ENCODE measurements at places on chromosomes 11 and 22.

GRCh38 chr22:43909708-43910107 lies 13.9 kb upstream of the PNPLA3 start:
- no peak for DNase-seq

DNA sequence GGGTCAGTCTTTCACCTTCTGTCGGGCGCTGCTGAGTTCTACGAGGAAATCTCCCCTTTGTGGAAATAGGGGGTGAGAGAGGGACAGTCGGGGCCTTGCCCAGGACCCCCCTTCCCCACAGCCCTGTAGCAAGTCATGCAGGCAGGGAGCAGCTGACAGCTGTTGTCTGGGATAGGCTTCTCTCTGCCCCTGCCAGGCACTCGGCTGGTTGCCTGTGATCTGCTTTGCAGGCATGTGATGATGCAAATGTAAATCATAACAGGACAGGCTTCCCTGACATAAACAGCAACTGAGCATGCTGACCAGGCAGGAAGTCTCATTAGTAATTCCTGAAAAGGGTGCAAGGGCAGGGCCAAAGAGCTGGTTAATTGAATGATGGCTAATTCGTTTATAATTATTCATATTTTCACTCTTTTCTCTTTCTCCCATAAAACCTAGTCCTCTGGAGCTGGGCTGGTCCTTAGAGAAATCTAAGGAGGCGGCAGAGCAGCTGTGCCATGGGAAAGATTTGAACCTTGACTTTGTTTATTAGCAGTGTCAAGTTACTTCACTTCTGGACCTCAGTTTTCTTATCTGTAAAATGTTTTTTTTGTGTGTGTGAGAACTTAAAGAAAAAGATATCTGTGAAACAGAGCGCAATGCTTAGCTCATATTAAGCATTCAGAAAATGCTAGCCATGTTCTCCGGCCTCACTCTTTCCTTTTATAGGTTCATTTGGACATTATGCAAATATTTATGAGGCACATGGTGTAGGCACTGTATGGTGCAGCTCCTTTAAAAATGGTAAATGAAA lies 129.7 kb downstream of the LDLRAD3 start:
- no peak for DNase-seq

GRCh38 chr11:69159150-69159852 lies 3.6 kb downstream of the SMIM38 start:
- DNase-seq, result no peak

- no peak for DNase-seq
These were observed 34.5 kb upstream of the ETS1 start for GRCh38 chr11:128621601-128622501.

DNA sequence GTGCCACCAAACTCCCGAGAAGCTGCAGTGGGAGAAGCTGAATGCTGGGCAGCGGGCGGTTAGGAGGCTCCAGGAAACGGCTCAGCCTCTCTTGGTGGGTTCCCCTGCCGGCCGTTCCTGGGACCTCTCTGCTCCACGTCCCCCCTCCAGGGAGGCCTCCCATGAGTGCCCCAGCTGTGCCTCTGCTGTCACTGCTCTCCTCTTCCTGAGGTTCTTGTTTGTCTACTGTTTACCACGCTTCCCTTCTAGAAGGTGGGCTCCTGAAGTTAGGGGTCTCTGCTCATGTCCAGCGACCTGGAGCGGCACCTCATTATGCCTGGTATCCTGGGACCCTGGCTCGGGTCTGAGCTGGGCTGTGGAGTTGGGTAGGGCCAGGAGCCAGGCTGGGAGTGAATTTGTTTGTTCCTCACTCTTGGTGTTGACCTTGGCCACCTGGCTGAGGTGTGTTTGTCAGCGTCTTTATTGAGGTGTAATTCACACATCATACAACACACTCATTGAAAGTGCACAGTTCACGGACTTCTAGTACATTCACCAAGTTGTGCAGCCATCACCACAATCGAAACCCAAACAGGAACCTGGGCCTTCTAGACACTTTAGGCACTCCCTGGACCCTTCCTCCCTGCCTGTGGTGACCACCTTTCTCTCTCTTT lies 37.8 kb upstream of the GRAMD4 start:
- no peak for DNase-seq

GRCh38 chr11:67366961-67367760 lies 6.2 kb downstream of the CLCF1 start:
- DNase-seq, result no peak

GRCh38 chr11:96319898-96320656 lies 22.9 kb downstream of the MAML2 start:
- no peak for DNase-seq

DNA sequence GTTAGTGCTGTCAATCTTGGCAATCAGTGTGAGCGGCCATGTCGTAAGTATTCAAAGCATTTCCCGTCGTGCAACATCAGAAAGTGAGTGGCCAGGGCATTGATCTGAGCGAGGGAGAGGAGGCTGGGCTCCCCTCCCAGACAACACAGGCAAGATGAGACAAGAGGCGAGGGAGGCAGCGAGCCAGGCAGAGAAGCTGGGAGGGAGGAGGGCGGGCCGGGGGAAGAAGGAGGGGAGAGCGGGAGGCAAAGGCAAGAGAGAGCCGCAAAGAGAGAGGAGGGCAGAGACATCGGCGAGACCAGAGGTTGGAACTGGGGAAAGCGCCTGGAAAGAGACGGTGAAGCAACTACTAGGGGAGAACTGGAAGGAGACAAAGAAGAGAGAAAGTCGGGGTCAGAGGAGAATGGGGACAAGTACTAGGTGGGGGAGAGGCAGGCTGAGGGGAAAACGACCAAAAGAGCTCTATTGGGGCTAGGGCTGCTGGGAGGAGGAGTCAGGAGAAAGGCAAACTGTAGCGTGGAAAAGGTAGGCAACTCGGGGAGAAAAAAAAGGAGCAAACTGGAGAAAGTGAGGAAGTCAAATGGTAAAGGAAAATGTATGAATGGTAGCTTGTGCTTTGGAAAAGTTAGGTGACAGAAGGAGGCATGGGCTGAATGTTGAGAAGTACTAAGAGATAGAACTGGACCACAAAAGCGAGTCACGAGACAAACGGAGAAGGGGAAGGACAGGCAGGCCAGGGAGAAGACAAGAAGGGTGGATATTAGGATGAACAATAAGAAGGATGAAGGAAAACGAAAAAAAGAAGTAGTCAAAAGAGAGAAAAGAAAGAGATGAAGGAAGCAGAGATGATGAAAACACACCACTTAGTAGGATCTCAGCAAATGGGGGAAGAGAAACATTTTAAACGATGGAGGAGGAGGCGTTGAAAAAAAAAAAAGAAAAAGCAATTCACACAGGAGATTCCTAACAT lies 130.5 kb upstream of the C11orf58 start:
- no peak for DNase-seq

GRCh38 chr11:8333811-8334401 lies 70.2 kb upstream of the LMO1 start:
- DNase-seq, result no peak

DNA sequence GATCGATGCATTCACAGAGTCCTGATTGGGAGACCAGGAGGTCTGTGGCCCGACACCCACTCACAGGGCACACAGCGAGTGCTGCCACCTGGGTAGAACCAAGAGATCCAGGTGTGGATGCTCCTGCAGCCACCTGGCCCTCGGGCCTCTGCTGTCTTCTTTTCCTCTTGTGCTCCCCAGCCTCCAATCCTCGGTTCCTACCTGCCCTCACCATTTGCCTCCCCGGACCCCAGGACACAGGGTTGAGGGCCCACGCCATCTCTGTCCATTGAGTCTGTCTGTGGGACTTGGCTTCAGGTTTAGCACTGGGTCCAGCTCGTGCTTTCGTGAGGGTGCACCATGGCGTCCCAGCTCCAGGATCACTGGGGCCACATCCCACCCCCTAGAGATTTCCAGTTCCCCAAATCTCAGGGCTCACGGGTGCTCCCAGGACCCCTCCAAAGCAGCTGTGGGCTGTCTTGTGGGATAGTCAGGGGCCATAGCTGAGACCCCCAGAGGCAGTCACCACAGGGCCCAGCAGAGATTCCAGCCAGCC lies 591.1 kb downstream of the BRD1 start:
- DNase-seq, result no peak

GRCh38 chr11:87036756-87037449 lies 831 bp upstream of the TMEM135 start:
- no peak for DNase-seq

DNA sequence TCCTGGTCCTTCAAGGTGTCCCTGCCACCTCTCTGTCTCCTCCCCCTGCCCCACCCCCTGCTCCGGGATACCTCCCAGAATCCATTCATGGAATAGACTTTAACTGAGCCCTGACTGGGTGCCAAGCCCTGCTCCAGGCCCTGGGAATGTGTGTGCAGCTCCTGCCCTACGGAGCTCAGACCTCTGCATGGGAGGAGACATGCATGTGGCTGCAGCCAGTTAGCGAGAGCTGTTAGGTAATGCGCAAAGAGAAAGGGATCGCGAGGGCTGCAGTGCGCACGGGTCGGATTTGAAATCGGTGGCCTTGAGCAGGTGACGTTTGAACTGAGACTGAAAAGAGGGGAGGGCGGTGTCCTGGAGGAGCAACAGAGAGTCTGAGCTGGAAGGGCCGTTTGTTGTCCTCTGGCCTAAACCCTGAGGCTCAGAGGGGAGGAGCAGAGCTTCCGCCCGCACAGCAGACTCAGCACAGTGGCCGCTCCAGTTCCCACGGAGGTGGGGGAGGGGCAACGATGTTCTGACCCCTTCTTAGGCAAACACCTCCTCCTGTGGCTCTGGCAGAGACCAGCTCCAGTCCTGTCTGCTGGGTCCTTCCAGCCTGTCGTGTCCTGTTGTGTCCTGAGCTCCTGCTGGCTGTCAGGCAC lies 19.8 kb upstream of the LRRC10B start:
- DNase-seq, result no peak

- DNase-seq, result no peak
These were observed 21.0 kb downstream of the PTPN5 start for GRCh38 chr11:18770479-18771125.

- no peak for DNase-seq
These were observed 36.7 kb downstream of the ARHGAP20 start for GRCh38 chr11:110675548-110675947.

DNA sequence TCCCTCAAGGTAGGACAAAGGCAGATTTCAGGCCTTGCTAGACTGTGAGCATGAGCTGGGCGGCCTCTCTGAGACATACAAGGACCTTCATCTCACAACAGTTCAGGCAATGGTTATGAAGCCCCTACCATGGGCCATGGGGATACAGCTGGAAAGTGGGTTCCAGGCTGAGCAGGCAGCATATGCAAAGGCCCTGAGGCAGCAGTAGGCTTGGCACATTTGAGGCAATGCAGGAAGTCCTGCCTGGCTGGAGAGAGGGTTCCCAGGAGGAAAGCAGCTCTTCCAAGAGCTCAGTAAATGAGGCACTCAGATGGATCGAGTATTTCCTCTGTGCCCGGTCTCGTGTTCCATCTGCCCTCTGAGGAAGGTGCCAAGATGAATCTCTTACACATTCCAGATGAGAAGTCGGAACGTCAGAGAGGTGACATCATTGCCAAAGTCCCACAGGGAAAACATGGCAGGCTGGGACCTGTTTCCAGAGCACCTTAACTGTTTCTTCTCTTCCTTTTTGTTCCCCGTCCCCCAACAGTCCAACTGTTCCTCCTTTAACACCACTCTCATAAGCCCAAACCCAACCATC lies 388.6 kb downstream of the MN1 start:
- no peak for DNase-seq

GRCh38 chr11:62340269-62340901 lies 3.1 kb downstream of the ASRGL1 start:
- DNase-seq, result peak; percentile 18

DNA sequence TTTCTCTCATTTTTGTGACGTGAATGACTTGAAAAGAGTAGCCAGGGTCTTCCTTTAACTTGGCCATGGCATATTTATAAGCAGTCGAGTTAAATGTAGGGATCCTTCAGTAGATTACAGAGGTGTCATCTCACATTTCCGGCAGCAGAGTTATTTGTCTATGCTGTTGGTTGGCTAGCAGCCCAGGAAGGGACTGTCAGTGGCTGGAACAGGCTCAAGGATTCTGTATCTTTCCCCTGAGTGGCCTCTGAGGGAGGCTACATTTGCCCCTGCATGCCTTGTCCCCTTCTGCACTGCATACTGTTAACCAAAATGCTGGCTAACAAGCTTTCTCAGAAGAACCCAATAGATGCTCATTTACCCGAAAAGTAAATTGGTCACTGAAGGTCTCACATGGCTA lies 187.6 kb downstream of the PGR start:
- DNase-seq, result no peak

Data from activated CD4-positive, alpha-beta T cell treated with anti-CD3 and anti-CD28 coated beads for 1 hour (primary cell).